PC-3 (cell line): ENCODE measurements at places on chromosomes 5 and 9.

GRCh38 chr5:59833448-59833847 lies 60.1 kb downstream of the PDE4D start:
- H3K27me3 ChIP-seq = peaks cover 18% of the 10 kb centered on the region; the same call in 1 of the 2 replicates
- H3K4me3 ChIP-seq = no peak overlapping the region
- no peak overlapping the region for H3K27ac ChIP-seq
- H3K36me3 ChIP-seq = no peaks in the 10 kb centered on the region

DNA sequence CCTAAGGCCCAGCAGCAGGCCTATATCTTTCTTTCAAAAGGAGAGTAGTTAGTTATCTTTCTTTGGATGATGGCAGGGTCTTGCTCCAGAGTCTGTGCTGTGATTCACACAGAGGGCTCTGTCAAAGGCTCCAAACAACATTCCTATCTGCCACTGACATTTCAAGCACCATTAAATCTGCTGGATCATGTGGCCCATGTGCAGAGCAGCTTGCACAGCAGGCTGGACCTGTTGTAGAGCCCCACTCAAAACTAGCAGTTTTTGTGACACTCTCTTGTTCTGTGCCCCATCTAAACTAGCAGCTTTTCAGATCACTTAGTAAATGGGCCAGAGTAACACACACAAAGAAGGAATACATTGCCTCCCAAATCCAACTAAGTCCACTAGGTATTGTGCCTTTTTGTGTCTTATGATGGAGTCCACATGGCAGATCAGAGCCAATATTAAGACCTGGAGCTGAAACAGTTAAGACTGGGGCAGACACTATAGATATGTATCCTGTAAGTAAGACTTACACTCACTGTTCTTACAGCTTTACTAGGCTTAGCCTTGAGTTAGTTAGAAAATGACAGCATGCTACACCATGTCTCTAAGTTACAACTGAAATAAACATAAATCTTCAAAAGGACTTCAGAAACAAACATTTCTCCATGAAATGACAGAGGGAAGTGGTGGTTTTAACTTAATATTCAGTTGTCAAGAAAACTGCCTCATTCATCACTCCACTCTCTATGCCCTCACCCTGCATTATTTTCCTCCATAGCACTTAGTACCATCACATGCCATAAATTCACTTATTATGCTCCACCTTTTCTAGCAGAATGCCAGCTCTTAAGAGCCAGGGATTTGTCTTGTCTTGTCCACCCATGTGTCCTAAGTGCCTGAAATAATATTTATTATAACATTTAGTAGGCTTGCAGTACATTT lies 400.9 kb downstream of the RAB3C start:
- no peak overlapping the region for H3K4me3 ChIP-seq
- H3K27ac ChIP-seq = no peak overlapping the region
- H3K27me3 ChIP-seq = no peaks in the 10 kb centered on the region
- no peaks in the 10 kb centered on the region for H3K36me3 ChIP-seq
- DNase-seq = no peak

GRCh38 chr9:89719202-89719601 lies 114.4 kb downstream of the GADD45G start:
- DNase-seq = no peak
- no peaks in the 10 kb centered on the region for H3K27me3 ChIP-seq
- H3K36me3 ChIP-seq = no peaks in the 10 kb centered on the region
- no peaks in the 10 kb centered on the region for H3K4me1 ChIP-seq
- no peak overlapping the region for H3K27ac ChIP-seq
- no peak overlapping the region for H3K4me3 ChIP-seq

DNA sequence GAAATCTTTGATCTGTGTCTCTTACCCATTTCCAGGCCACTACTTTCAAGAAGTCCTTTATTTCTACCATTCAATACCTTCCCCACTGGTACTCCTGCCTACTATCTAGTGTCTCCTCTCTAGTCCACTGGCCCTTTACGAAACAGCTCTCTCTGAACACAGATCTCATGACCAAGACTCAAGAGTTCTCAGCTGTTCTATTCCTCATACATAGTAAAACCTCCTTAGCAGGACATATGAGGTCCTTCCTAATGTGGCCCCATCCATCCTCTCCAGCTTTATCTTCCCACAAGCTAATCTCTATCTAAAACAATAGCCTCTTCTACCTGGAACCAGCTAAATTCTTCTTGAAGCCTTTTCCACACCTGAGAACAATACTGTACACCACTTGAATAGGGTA lies 2.6 kb downstream of the TEX10 start:
- H3K27ac ChIP-seq = no peak overlapping the region
- peaks cover 18% of the 10 kb centered on the region for H3K4me1 ChIP-seq
- peak overlapping the region; percentile 86 for H3K4me3 ChIP-seq
- peaks cover 15% of the 10 kb centered on the region for H3K36me3 ChIP-seq
- DNase-seq = no peak

DNA sequence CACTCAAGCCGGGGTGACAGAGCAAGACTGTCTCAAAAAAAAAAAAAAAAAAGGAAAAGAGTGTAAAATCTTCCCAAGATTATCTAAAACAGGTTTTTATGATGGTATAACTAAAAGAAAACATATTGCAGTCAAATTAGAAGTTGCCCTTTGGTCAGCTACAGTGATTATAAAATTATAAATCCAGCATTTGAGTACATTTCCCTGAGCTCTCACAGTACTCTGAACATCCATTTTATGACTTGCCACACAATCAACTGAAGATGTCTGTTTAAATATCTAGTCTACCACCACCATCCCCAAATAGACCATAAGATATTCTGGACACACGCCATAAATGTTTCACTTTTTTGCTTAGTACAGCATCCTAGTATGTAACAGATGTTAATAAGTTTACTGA lies 77.0 kb downstream of the CSF2 start:
- H3K36me3 ChIP-seq = no peaks in the 10 kb centered on the region
- H3K27me3 ChIP-seq = no peaks in the 10 kb centered on the region
- DNase-seq = no peak

- no peaks in the 10 kb centered on the region for H3K27me3 ChIP-seq
- no peaks in the 10 kb centered on the region for H3K36me3 ChIP-seq
- no peak overlapping the region for H3K27ac ChIP-seq
These were observed 236.3 kb downstream of the ARHGAP26 start for GRCh38 chr5:143006501-143006900.

GRCh38 chr5:139061856-139062255 lies 136.3 kb downstream of the SIL1 start:
- no peak overlapping the region for H3K27ac ChIP-seq
- H3K4me1 ChIP-seq = peaks cover 28% of the 10 kb centered on the region
- no peaks in the 10 kb centered on the region for H3K36me3 ChIP-seq
- no peaks in the 10 kb centered on the region for H3K27me3 ChIP-seq
- H3K4me3 ChIP-seq = no peak overlapping the region

GRCh38 chr5:54305737-54306136 lies 4.6 kb downstream of the ARL15 start:
- no peaks in the 10 kb centered on the region for H3K36me3 ChIP-seq
- no peak overlapping the region for H3K27ac ChIP-seq
- no peak for DNase-seq
- no peaks in the 10 kb centered on the region for H3K27me3 ChIP-seq

DNA sequence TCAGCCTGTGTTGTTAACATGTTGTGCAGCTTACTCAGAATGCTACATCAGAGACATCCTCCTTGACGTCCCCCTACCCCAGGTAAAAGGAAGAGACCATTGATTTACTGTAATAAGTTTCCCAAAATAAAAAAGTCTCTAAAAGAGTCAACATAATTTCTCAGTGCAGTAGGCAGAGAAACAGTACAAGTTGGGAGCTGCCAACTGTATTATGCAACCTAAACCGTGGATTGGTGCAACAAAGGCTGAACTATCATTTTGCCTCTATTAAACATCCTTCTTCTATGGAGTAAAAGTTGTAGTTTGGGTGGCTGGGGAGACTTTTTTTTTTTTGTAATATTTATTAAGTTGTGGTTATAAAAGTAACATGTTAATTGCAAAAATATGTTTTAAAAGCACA lies 208.0 kb downstream of the NR3C1 start:
- H3K27ac ChIP-seq = no peak overlapping the region
- H3K4me1 ChIP-seq = no peaks in the 10 kb centered on the region; the same call in 1 of the 2 replicates
- H3K36me3 ChIP-seq = no peaks in the 10 kb centered on the region
- no peak overlapping the region for H3K4me3 ChIP-seq

DNA sequence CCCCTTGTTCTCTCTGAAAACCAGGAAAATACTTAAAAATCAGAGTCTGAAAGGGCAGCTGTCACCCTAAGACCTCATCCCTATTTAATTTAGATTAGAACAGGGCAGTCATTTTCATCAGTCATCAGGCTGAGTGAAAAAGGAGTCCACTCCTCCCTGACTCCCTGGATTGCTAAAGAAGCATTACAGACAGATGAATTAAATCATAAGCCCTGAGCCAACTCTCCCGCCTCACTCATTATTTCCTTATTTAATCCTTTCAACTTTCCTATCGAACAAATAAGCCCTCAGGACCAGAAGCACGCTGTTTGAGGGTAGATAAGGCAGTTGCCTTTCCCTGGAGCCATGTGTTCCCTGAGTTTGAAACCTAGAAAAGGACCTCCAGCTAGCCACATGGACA lies 201.9 kb upstream of the ANKRD55 start:
- no peaks in the 10 kb centered on the region for H3K4me1 ChIP-seq
- no peaks in the 10 kb centered on the region for H3K36me3 ChIP-seq
- DNase-seq = no peak

DNA sequence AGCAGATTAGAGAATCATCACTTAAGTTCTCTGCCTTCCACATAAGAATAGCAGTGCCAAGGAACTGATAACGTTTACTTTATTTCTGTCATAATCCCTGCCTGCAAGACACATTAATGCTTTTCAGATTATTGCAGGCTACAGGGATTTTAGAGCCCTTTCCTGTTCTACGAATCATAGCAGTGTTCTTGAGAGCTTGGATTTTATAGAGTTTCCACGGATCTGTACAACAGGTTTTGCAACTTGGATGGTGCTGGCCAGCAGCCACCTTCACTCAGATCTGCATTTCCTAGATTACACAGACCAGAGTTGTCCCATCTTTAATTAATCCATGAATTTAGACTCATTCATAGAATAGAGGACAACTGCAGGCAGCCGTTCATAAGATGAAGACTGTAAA lies 38.1 kb downstream of the SLC12A2 start:
- no peaks in the 10 kb centered on the region for H3K27me3 ChIP-seq
- no peak overlapping the region for H3K27ac ChIP-seq
- DNase-seq = peak; percentile 86

GRCh38 chr5:71483355-71483754 lies 27.9 kb downstream of the BDP1 start:
- DNase-seq = peak; percentile 80
- peak overlapping the region; percentile 22; the same call in 1 of the 2 replicates for H3K4me3 ChIP-seq
- no peaks in the 10 kb centered on the region for H3K27me3 ChIP-seq
- H3K36me3 ChIP-seq = peaks cover 16% of the 10 kb centered on the region

DNA sequence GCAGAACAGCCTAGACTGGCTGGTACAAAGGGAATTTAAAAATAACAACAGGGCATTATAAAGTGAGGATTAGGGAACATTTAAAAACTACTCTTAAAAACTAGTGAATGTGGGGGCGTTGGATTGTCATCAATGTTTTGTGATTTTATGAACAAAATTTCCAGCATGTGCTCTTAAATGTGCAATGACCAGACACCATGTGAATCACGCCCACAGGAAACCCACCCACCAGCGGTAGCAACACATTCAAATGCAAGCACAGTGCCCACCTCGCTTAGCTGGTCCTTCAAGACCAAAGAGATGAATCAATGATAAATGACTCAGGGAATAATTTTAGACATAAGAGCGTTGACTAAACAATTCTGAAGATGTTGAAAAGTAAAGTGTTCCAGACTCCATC lies 40.9 kb downstream of the S1PR3 start:
- no peaks in the 10 kb centered on the region for H3K36me3 ChIP-seq
- H3K27me3 ChIP-seq = no peaks in the 10 kb centered on the region
- no peaks in the 10 kb centered on the region for H3K4me1 ChIP-seq
- H3K4me3 ChIP-seq = no peak overlapping the region
- no peak overlapping the region for H3K27ac ChIP-seq

DNA sequence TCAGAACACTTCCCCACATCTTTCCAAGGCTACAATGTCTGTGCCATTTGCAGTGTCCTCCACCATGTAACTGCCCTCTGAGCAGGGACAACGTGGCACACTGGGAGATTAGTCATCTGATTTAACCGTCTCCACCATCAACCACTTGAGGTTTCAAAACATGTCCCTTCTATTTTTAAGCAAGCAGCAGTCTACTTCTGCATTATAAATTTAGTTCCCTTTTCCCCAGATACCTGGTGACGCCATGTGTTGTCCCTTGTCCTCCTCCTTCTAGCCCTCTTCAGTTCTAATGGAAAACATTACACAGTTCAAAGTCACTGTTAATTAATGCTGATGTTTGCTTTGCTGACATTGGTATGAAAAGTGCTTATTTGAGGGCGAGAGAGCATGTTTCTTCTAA lies 52.8 kb downstream of the ATP10B start:
- H3K27ac ChIP-seq = no peak overlapping the region
- no peak overlapping the region for H3K4me3 ChIP-seq
- H3K36me3 ChIP-seq = no peaks in the 10 kb centered on the region
- no peaks in the 10 kb centered on the region for H3K27me3 ChIP-seq
- no peaks in the 10 kb centered on the region for H3K4me1 ChIP-seq

DNA sequence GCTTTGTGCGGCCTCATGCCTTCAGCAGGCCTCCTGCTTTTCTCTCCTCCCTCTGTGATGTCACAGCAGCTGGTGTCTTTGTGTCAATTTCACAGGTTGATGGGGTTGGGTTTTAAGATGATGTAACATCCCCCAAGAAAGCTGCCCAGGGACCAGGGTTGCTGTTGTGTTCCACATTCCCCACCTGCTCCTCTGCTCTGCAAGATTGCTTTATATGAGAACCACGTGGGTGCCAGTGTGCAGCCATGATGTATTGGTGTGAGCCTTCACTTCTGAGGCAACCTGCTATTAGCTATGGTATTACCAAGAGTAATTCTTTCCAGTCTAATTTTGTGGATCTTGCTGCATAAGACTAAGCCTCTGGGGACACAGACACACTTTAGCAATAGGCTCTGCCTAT lies 213.0 kb upstream of the ADAMTS16 start:
- no peaks in the 10 kb centered on the region for H3K4me1 ChIP-seq
- no peak overlapping the region for H3K27ac ChIP-seq
- no peaks in the 10 kb centered on the region for H3K36me3 ChIP-seq
- no peak for DNase-seq
- peaks cover 46% of the 10 kb centered on the region for H3K27me3 ChIP-seq

GRCh38 chr9:107025260-107026035 lies 162.5 kb downstream of the ZNF462 start:
- no peak for DNase-seq
- H3K4me1 ChIP-seq = peaks cover 2% of the 10 kb centered on the region; the same call in 1 of the 2 replicates
- H3K36me3 ChIP-seq = no peaks in the 10 kb centered on the region
- H3K27me3 ChIP-seq = no peaks in the 10 kb centered on the region
- no peak overlapping the region for H3K27ac ChIP-seq
- no peak overlapping the region for H3K4me3 ChIP-seq

GRCh38 chr5:144958002-144958401 lies 787.3 kb downstream of the KCTD16 start:
- H3K36me3 ChIP-seq = no peaks in the 10 kb centered on the region
- no peaks in the 10 kb centered on the region for H3K27me3 ChIP-seq
- DNase-seq = no peak

- H3K27me3 ChIP-seq = no peaks in the 10 kb centered on the region
- H3K4me3 ChIP-seq = peak overlapping the region; percentile 77
- no peak for DNase-seq
- H3K27ac ChIP-seq = peak overlapping the region; percentile 56; the same call in 1 of the 2 replicates
These were observed 804 bp downstream of the MED10 start for GRCh38 chr5:6377582-6377904.

GRCh38 chr5:110383231-110383630 lies 343.2 kb downstream of the TMEM232 start:
- H3K4me3 ChIP-seq = no peak overlapping the region
- H3K4me1 ChIP-seq = no peaks in the 10 kb centered on the region
- no peak overlapping the region for H3K27ac ChIP-seq
- no peak for DNase-seq

GRCh38 chr5:151068433-151069197 lies 12.2 kb downstream of the TNIP1 start:
- H3K27ac ChIP-seq = no peak overlapping the region
- peaks cover 10% of the 10 kb centered on the region; the same call in 1 of the 2 replicates for H3K36me3 ChIP-seq
- H3K4me3 ChIP-seq = no peak overlapping the region
- peaks cover 32% of the 10 kb centered on the region for H3K4me1 ChIP-seq
